ENCODE measurements at places on chromosomes 12 and 14.

- no peak for DNase-seq
These were observed 89.0 kb downstream of the SETD3 start for GRCh38 chr14:99391671-99392070.

- no peak for DNase-seq
These were observed 130.4 kb downstream of the DAAM1 start for GRCh38 chr14:59318908-59319307.

DNA sequence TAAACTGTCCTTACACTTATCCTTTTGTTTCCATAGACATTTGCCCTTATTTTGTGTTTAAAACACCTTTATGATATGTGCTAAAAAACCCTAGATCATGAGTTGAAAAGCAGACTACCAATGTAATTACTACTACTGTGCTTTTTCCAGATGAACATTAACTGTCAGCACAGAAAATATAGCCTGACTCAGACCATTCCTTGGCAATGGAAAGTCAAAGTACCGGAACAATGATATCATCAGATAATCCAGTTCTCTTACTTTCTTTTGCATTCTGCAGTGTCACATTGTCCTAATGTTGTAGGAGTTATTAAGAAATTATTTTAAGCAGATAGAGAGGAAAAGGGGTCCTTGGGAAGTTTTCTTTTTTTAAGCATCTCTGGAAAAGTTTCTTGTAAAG, 1189.0 kb upstream of the FLRT2 start:
- DNase-seq, result no peak

DNA sequence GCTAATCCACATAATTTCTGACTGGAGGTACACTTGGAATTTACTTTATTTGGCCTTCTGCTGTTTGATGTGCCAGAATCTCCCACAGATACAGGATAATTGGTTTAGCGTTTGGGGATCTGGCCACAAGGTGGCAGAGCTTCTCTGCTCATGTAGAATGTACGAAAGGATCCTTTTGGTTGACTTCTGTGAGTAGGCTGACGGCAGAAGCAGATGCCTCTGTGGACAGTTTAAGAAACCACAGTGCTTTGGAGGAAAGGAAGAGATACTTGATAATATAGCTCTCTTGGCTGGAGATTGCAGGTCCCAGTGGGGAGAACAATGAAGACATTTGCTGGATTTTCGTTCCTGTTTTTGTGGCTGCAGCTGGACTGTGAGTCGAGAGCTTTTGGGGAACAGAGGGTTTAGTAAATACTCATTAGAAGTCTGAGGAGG, 75.3 kb upstream of the OR4E1 start:
- peak; percentile 32 for DNase-seq
